ENCODE measurements at places on chromosomes 4 and X. TPM values are rescaled to one million over a fixed set of nuclear protein-coding genes. Genes with fewer than 3 reads are reported as not detected.

Gene RBPJ
- polyA plus RNA-seq, result 115 TPM

Gene MAGEA2
- polyA plus RNA-seq, result not detected

Gene EGFL6
- 0.11 TPM for polyA plus RNA-seq

Gene USP26
- not detected for polyA plus RNA-seq

Gene TMEM187
- polyA plus RNA-seq, result 17.3 TPM

Gene TLL1
- not detected for polyA plus RNA-seq

Gene RIPPLY1
- polyA plus RNA-seq, result not detected

Gene NEXMIF
- polyA plus RNA-seq, result not detected

Gene CENPVL1
- not detected for polyA plus RNA-seq

Gene KIF4A
- polyA plus RNA-seq, result 0.34 TPM

Gene GABRE
- polyA plus RNA-seq, result not detected

Gene NLGN4X
- not detected for polyA plus RNA-seq

Gene XAGE5
- not detected for polyA plus RNA-seq

Gene SLC10A4
- not detected for polyA plus RNA-seq

Gene SSX4B
- polyA plus RNA-seq, result not detected

Gene CETN2
- 21.2 TPM for polyA plus RNA-seq

Gene RPA4
- polyA plus RNA-seq, result not detected

Gene CYLC1
- polyA plus RNA-seq, result not detected

Gene SCOC
- polyA plus RNA-seq, result 30.9 TPM

Gene REELD1
- polyA plus RNA-seq, result not detected

Gene DMP1
- polyA plus RNA-seq, result not detected

DNA sequence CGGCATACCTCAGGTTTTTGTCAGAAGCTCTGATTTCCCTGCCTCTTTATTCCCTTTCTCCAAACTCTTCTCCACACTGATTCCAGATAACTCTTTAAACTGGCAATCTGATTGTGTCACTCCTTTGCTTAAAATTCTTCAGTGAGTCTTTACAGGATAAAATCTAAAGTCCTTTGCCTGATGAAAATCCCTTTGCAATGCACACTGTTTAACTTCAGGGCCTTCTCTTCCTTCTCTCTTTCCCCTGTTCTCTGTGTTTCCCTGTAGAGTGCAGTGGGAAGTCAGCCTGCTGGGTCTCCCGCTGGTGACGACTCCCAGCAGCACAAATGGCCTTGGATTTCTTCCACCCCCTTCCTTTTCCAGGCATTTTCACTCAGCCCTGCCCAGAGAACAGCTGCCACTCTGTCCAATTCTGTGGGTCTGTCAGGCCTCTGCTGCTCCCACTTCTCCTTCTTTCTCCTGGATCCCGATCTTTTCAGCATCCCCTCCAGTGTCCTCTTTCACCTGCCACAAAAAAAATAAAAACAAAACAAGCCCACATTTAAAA lies 189.9 kb upstream of the NWD2 start:
- no peak for DNase-seq

DNA sequence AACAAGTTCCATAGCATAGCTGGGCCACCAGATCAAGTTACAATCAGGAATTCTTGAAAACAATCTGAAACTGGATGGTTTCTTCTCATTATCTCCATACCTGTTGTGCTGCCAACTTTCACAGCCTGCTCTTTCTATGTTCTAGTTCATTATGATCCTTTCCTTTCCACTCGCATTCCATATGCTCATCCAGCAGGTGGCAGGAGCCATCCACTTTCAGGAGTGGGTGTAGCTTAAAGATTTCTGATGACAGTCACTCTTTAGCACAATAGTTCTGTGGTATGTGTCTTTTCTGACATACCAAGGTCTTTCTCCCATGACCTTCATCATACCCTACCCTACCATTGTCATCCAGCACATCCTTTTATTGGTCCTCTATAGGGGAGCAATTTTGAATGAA lies 46.4 kb downstream of the PAGE2 start:
- peak; percentile 6 for DNase-seq

DNA sequence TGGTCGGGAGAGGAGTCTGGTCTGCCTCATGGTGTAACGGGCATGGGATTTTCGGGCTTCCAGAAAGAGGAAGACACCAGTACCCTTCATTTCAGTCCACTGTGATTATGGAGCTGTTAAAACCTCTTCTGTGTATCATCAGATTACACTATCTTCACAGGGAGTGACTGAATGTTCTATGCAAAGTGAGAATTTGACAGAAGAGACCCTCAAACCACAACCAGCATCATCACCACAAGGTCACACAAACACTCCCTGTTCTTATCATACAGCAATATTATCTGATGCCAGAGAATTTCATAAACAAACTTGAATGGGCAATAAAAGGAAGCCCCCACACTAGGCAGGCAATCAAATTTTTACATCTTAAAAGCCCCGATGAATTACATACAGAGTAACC lies 164.2 kb downstream of the PDGFRA start:
- DNase-seq, result no peak

DNA sequence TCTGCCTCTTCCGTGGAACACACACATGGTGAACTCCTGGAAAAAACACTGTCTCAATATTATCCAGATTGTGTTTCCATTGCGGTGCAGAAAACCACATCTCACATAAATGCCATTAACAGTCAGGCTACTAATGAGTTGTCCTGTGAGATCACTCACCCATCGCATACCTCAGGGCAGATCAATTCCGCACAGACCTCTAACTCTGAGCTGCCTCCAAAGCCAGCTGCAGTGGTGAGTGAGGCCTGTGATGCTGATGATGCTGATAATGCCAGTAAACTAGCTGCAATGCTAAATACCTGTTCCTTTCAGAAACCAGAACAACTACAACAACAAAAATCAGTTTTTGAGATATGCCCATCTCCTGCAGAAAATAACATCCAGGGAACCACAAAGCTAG lies 87.9 kb downstream of the TET2 start:
- DNase-seq, result no peak

GRCh38 chrX:13387666-13388494 lies 68.0 kb upstream of the ATXN3L start:
- DNase-seq, result no peak

GRCh38 chrX:747176-747575 lies 116.6 kb downstream of the SHOX start:
- DNase-seq, result no peak

- no peak for DNase-seq
These were observed 58.6 kb downstream of the ELOVL6 start for GRCh38 chr4:110139815-110140214.

- DNase-seq, result no peak
These were observed 236.2 kb downstream of the EVC2 start for GRCh38 chr4:5472160-5472591.

GRCh38 chrX:6432226-6432625 lies 102.7 kb downstream of the VCX3A start:
- no peak for DNase-seq

GRCh38 chr4:108620933-108621905 lies 843 bp downstream of the RPL34 start:
- no peak for DNase-seq

DNA sequence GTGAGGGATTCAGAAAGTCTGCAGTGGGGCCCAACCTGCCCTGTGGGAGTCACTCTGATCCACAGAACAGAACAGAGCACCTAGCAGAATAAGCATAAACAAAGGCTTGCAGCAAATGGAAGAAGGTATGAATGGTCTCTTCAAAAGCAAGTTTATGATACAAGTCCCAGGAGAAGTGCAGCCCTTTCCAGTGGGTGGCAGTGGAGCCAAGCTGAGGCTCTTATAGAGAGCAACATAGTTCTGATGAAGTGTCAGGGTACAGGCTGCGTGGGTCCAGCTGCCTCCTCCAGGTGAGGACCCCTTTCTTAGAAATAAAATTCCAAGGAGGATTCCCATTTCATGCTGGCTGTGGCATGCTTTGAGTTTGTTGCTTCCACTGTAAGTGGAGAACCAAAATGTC lies 88.8 kb upstream of the PAK3 start:
- DNase-seq, result no peak

DNA sequence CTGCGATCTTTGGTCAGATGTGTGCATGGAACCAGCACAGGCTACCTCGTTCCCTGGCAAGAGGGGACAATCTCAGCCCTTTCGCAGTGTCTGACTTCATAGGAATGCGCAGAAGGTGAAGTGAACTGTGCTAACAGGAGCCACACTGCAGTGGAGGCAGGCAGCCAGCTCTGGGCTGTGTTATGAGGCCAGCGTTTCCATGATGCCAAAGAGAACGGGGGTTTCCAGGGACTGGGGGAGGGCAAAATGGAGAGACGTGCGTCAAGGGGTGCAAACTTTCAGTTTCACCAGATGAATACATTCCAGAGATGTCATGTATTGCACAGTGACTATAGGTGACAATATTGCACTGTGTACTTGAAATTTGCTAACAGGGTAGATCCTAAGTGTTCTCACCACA lies 30.4 kb downstream of the CLDN34 start:
- peak; percentile 32 for DNase-seq

DNA sequence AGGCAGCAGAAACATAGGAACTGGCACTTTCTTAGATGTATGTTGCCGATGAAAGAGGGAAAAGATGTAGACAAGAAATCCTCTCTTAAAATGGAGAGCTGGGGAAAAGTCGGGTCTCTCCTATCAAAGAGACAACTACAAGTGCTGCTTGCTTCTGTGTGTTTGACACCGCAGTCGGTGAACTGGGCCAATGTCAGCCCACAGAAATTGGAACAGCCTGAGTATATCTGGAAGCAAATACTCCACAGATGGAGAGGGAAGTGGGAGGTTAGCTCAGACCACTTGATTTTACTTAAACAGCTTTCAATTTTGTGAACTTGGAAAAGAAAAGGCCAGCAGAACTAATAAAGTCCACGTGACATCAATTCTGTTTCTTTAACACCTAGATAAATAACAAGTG lies 230.9 kb upstream of the FAT1 start:
- no peak for DNase-seq

DNA sequence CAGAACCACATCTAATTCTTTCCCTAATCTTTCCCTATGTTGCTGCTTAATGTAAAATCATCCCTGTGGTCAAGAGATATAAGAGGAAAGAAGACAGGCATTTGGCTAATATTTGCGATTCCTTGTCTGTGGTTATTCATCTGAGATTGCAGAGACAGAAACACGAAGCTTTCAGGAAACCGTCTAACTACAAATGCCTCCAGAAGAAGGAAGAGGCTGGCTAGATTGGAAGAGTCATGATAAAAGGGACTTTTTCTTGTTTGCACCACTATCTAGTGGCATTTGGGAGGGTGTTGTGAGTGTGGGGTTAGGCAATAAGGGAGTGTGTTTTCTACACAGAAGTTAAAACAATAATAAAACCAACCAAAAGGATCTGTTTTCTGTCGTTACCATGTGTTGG lies 43.9 kb downstream of the TMEM154 start:
- DNase-seq, result no peak

DNA sequence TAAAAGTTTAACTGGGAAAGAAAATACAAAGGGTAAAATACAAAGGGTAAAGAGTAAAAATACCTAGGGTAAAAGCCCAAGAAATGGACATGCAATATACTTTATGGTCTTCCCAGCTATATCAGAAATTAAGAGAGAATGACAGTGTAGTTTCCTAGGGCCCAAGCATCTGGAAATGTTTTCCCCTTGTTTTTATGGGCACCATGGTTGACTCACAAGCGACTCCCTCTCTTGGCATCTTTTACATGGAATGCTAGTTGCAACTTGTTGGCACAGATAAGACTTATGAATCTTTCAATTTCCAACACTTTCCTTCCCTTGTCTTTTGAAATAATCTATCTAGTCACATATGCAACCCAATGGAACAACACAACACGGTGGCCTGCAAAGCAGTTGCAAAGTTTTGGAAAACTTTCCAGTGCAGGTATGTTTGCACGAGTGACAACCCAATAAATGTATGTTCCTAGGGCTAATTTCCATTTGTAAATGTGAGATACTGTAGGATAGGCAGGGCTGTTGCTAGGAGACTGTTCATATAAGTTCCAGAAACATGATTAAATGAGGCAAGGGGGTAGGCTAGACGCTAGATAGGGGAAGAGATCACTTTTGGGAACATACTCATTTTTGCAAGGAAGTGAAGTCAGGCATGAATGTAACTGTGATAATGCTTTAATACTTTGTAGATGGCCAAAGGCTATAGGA lies 36.4 kb upstream of the CWH43 start:
- DNase-seq, result no peak

DNA sequence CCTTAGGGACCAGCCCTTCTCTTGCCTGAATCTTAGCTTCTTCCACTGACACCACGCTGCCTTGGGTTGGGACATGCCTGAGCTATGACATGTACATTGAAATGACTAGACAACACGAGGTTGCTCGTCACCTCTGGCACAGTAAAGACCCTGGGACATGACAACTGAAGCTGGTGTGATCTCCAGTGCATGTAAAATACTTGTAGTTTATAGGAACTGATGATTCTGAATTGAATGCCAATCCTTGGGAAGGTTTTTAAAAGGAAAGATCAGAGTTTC lies 100.7 kb upstream of the PGRMC2 start:
- no peak for DNase-seq

DNA sequence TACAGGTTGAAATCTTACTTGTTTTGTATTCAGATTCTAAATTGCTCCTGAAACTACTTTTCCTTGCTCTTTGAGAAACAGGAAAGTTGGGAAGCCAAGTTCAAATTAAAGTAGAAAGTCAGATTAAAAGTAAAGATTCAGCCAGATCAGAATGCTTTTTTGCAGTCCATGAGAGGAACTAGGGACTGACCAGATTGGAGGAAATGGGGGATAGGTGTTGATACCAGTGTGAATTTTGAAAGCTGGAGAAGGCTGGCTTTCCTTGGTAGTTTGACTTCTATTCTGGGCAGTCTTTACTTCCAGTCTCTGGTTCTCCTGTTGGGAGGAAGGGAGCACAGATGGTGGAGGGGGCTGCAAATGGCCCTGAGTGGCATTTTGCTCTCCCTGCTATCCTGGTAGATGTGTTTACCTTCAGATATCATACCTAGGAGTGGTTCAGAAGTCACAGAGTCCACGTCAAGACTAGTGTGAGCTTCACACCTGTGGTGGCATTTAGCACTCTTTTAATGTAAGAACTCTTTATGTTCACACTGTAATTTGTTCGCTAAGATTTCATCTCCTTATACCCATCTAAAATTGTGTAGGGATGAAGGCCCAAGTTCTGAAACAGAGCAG lies 68.8 kb downstream of the FNIP2 start:
- no peak for DNase-seq

- DNase-seq, result no peak
These were observed 64.8 kb downstream of the HPGD start for GRCh38 chr4:174457468-174457867.

DNA sequence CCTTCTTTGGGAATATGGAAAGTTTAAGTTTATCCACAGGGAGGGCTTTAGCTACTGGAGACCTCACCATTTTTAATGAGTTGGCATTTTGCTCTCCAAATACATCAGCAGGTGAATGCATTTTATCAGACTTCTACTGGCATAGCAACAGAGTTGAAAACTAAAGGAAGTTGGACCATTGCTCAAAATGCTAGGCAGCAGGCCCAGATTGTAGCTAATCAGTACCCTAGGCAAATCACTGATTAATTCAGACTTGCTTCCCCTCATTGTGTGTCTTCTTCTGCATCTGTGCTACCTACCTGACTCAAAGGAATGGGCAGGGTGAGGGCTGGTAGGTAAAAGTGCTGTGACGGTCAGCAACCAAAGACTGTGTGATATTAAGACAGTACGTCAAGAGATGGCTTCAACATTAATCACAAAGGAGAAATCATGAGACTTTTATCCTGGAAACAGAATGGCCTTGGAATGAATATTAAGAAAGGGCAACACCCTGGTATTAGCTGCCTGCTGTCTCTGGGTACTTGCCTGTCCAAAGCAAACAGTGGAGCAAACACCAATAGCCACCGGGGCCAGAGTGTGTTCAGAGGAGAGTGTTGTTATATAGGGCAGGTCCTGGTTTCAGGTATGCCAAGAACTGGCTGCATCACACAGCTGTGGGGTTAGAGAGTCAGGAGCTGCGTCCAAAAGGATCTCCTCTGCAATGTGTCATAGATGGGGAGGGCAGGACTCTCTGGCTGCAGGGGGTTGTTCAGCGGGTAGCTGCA lies 17.1 kb upstream of the SMIM20 start:
- DNase-seq, result no peak

GRCh38 chr4:169260217-169260866 lies 10.4 kb downstream of the SH3RF1 start:
- no peak for DNase-seq

Measured in CD4-positive, CD25-positive, alpha-beta regulatory T cell (primary cell).